Neural cell (in vitro differentiated cells): ENCODE measurements at places on chromosomes 2 and 18. TPM values are rescaled to one million over a fixed set of nuclear protein-coding genes. Genes with fewer than 3 reads are reported as not detected.

Gene GCA
- 32.6 and 45.3 TPM in 2 replicates for polyA plus RNA-seq

Gene GPR39
- 0.90 and 1.1 TPM in 2 replicates for polyA plus RNA-seq

Gene DNAJC5G
- not detected in 2 replicates for polyA plus RNA-seq

Gene PELI1
- 28.0 and 34.9 TPM in 2 replicates for polyA plus RNA-seq

Gene LYG2
- polyA plus RNA-seq, result not detected in 2 replicates

Gene MAP4K4
- 125 and 127 TPM in 2 replicates for polyA plus RNA-seq

Gene CDH20
- 0.78 and 1.7 TPM in 2 replicates for polyA plus RNA-seq

Gene NEURL3
- polyA plus RNA-seq, result 0.20 TPM in 1 of 2 replicates, not detected in the other

Gene STPG4
- polyA plus RNA-seq, result 0.98 TPM in 1 of 2 replicates, not detected in the other

Gene FAM237A
- not detected in 2 replicates for polyA plus RNA-seq

Gene THSD7B
- polyA plus RNA-seq, result 0.46 and 1.6 TPM in 2 replicates

Gene ITGB6
- polyA plus RNA-seq, result 6.1 and 8.3 TPM in 2 replicates

Gene GLI2
- 0.14 and 0.48 TPM in 2 replicates for polyA plus RNA-seq

Gene WIPF1
- 0.25 and 0.44 TPM in 2 replicates for polyA plus RNA-seq

Gene IFIH1
- not detected in 2 replicates for polyA plus RNA-seq

Gene MYCN
- polyA plus RNA-seq, result 25.1 and 27.2 TPM in 2 replicates

Gene ZSWIM2
- 0.86 TPM in 1 of 2 replicates, not detected in the other for polyA plus RNA-seq

Gene SERPINB3
- polyA plus RNA-seq, result not detected in 2 replicates

Gene MYO3B
- 0.06 and 0.11 TPM in 2 replicates for polyA plus RNA-seq

Gene FASTKD2
- 52.1 and 56.1 TPM in 2 replicates for polyA plus RNA-seq

Gene CDCA7
- polyA plus RNA-seq, result 0.27 and 0.78 TPM in 2 replicates

Gene LOXHD1
- not detected in 2 replicates for polyA plus RNA-seq
